ENCODE measurements at places on chromosomes 11 and 22.

GRCh38 chr22:41308544-41308947 is 7.2 kb downstream of the ZC3H7B start:
- no peak for DNase-seq

DNA sequence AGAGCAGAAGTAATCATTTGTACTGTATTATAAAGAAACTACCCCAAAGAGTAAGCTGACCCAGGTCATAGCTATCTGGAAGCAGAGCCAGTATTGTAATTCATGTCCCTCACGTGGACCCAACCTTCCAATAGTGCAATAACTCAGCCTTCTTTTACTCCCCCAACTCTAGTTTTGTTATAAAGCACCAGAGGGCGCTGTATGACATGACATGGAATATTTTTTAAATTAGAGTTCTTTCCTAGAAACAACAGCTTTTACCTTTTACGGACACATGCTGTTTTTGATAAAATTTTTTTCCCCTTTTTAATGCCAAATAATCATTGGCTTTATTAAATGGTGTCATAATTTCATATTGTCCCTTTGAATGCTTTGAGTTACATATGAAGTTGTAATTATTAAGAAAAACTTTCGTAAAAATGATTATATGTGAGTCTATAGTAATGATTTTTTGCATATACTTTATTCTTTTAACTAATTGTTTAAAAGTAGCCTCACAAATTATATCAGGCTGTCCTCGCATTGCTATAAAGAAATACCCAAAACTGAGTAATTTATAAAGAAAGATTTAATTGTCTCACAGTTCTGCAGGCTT is 76.9 kb downstream of the DKK3 start:
- no peak for DNase-seq

DNA sequence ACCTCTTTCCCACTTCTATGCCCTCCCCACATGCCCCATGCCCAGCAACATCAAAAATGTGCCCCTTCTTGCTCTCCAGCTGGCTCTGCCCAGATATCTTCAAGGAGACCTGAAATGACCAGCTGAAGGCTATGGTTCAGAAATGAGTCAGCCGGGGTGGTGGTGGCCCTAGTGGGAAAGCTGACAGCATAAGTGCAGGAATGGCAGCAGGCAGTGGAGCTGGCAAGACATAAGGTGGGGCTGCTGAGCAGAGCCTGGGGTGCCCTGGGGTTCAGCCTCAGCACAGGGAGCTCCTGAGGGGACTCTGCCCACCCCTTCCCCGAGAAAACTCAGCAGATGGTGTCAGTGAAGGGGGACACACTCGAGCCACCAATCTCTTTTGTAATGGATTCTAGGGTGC is 593.4 kb downstream of the BUD13 start:
- no peak for DNase-seq

- no peak for DNase-seq
These were observed 39.1 kb downstream of the TCIRG1 start for GRCh38 chr11:68077617-68078582.

DNA sequence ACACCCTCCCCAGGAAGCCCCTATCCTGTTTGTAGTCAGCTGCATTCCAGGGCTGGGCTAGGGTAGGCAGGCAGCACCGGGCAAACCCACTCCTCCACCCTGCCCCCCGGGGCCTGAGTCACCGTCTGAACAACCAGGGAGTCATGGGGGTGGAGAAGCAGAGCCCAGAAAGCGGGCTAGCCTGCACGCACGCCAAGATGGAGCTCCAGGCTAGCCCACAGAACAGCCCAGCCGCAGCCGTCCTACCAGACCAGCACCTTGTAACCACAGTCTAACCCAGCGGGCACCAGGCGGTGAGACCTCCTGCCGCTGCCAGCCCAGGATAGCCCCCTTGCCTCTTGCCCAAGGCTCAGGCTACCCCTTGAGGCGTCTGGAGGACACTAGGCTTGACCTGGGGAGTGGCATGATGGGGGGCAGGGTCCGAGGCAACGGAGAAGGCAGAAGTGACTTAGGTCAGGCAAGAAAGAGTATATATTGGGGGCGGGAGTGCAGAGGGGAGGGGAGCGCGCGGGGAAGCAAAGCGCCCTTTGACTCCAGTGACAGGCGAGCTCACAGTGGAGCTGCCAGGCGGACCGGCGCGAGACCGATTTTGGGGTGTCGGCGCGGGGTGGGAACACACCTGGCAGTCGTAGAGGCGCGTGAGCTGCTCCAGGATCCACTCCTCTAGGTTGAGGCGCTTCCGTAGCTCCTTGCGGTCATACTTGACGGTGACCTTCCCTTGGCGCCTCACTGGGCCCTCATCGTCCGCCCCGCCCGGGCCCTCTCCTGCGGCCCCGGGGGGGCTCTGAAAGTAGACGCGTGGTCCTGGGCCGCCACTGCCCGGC is 734 bp downstream of the PPP1R14B start:
- peak; percentile 70 for DNase-seq

DNA sequence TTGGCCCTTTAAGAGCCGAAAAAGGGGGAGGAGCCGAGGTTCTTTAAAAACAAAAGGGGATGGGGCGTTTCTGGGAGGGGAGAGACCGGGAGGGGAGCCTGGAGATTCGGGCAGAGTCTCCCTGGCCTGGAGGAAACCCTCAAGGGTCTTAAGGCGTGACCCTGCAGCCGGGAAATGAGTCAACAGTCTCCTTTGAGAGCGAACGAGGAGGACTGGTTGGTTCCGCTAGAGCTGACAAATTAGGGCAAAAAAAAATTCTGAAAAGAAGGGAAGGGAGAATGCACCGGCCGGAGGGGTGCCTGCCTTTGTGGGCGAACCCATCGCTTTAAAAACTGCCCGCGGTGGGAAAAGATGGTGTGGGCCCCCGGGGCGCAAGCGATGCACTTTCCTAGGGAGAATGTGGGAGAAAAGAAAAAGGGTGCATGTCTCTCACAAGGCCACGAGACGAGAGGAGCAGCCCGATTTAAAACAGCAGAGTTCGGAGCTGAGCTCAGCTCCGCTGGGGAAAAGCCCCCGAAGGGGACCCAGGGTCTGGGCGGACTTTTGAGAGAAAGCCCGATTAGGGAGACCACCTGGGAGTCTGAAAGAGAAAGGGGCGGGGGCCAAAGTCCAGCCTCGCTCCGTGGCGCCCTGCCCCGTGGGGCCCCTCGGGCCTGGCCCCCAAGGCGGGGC is 874 bp downstream of the ZFTA start:
- DNase-seq: peak; percentile 37

DNA sequence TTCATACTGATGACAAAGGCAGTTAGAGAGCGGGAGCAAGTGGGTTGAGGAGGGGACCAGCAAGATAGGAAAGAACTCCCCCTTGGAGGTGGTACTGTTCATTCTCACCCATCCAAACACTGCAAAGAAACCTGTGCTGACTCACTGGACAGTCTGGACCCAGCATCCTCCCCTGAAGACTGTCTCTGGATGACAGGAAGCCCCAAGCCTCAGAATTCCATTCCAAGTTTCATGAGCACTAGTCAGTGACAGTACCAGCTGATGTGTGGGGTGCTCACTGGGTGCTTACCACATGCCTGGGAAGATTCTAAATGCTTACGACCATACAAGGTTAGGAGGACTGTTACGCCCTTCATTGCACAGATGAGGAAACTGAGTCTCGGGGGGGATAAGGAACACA is 160.9 kb downstream of the IGLL1 start:
- DNase-seq: no peak

- no peak for DNase-seq
These were observed 31.3 kb downstream of the TRAF6 start for GRCh38 chr11:36478700-36479329.

DNA sequence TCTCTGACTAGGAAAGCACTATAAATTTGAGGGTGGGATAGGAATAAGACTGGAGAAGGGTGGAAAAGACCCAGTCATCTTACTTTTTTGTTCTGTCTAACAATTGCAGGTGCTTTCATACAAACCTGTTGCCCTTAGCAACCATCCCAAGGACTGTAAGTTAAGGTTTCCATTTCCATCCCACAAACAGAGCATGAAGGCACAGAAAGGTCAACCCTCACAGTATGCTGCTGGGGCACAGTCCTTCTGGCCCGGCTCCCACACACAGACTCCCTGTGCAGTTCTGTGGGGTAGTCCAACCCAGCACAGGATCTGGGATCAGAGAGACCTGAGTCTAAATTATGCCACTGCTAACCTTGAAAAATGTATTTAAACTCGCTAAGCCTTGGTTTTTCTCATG is 38.4 kb upstream of the ETS1 start:
- DNase-seq: no peak

DNA sequence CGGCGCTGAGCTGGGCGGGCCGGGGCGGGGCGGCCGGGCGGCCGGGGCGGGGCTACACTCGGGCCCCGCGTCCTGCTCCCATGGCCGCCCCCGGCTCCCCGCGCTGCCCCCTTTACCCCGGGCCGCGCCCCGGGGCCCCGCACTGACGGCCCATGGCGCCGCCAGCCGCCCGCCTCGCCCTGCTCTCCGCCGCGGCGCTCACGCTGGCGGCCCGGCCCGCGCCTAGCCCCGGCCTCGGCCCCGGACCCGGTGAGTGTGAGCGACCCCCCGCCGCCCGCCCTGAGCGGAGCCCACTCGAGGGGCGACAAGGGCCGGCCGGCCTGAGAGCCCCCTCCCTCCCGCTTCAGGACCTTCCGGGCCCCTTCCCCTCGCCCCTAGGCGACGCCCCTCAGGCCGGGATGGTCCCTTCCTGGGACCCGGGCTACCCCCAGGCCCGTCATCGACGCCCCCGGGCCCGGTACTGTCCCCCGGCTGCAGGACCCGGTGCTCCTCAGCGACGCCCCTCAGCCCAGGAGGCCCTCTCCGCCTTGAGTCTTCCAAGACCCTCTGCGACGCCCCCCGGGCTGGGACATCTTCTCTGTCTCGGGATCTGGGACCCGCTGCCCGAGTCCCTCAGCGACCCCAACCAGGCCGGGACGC is at the start of gene KREMEN1:
Gene KREMEN1, plus strand, starts transcription at position 57 of the 639 bp plus-strand sequence. Its CDS starts 96 bp downstream, at position 153.
- DNase-seq: no peak

Measured in HS-5 (cell line).